ENCODE measurements at places on chromosomes 7 and 10.

GRCh38 chr7:95470452-95470851 is 15.3 kb upstream of the ASB4 start:
- no peak for DNase-seq

DNA sequence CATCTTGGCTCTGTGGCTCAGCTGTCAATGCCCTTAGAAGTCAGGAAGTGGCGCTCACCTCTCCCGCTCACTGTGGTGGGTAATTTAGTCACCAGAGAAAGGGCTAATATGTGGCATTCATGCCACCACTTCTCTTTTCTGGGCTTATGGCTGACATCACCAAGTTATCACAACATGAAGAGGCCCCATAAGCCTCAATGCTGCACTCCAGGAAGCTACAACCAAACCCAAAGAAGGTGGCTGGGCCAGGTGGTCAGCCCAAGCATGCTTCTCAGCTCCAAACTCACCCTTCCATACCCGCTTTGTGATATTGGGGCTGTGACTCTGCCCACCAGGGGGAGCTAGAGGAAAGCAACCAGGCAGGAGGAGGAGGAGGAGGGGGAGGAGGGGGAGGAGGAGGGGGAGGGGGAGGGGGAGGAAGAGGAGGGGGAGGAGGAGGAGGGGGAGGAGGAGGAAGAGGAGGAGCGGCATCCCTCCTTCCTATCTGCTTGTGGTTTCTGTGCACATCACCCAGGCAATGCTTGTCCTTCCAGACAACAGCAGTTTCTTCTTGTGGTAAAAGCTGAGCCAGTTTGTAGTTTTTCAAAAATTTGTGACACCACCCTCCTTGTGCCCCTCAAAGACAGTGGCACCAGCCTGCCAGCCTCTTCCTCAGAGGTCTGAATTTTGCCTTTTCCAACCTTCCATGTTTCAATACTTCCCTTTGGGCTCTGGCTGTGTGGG is 42.1 kb downstream of the CYP26A1 start:
- peak; percentile 26 for DNase-seq

- DNase-seq: no peak
Measured at GRCh38 chr7:93980744-93981479, 23.2 kb downstream of the BET1 start.

DNA sequence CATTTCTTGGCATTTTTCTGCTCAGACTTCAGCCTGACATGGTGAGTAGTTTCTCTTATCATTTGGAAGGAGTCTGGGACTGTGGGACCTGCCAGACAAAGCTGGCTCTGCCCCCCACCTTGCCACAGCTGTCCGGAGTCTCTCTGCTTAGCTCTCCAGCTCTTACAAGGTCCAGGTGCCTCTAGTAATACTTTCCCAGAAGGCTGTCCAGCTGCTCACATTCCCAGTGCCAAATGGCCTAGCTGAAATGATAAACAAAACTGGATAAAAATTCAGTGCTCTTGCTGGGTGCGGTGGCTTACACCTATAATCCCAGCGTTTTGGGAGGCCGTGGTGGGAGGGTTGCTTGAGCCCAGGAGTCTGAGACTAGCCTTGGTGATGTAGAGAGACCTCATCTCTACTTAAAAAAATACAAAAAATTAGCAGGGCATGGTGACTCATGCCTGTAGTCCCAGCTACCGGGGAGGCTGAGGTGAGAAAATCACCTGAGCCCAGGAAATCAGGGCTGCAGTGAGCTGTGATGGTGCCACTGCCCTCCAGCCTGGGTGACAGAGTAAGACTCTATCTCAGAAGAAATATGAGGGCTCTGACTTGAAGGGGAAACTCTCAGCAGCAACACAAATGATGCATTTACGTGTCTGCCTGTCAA is 86.8 kb downstream of the C10orf90 start:
- no peak for DNase-seq

- no peak for DNase-seq
Measured at GRCh38 chr7:3670898-3671297, 369.8 kb downstream of the SDK1 start.

Measured in NK-92 treated with Interleukin-12 subunit alpha and Interleukin-12 subunit beta, amount 100 ng/mL, for 24 hours (cell line).